Adrenal gland (tissue), 19 donors: ENCODE measurements at places on chromosomes 13 and 19.
A peak's percentile ranks its signal among the peaks of the same experiment; 100 is the strongest.

GRCh38 chr13:40137400-40137799, 481.9 kb downstream of the COG6 start:
- no peak for DNase-seq

DNA sequence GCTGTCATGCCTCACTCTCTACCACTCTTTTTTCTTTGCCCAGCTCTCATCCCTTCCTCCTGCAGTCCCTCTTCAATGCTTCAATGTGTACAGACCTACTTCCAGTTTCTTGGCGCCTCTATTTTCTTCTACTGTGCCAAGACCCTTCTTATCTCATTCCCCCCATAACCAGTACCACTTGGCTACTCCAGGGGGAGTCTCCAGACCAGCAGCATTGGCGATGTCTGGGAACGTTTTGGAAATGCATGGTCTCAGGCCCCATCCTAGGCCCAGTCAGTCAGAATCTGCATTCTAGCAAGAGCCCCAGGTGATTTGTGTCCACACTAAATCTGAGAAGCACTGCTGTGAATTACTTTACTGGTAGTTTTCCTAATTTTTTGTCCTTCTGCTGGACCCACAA, 198.2 kb downstream of the SLC7A1 start:
- no peak for DNase-seq

DNA sequence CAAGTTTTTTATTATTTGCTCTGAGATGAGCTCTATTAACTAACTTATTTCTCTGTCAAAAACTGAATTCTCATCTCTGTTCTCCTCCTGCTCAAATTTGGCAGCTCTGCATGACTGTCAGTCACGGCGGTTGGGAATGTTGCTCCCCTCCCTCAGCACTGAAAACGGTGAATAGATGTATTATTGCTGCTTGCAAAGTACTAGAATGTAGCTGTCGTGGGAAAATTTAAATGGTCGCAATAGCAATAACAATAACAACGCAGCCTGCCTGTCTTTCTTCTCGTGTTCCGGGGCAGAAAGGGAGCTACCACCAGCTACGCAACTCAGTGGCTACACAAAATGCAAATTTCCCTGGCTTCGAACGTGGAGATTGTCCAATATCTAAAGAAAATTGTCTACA, 125.6 kb upstream of the FRY start:
- DNase-seq, result no peak

- DNase-seq, result no peak
Observed at GRCh38 chr19:33444562-33445441, 71.3 kb downstream of the CEBPG start.

DNA sequence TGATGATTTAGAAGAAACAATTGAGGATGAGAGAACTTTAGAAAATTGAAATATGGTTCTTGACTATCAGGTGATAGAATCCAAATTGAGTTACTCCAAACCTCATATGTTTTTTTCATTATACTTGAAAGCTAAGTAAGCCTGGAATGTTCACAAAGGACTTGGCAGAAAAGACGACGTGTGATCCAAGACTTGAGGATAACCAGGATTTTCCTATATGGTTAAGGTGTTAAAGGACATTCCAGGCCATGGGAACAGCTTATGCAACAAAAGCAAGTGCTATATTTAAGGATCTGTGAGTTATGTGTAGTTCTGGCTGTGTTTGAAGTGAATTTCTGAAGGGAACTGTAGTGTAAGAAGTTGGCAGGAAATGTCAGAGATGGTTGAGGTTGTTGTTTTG, 52.5 kb downstream of the SLITRK1 start:
- DNase-seq, result no peak

DNA sequence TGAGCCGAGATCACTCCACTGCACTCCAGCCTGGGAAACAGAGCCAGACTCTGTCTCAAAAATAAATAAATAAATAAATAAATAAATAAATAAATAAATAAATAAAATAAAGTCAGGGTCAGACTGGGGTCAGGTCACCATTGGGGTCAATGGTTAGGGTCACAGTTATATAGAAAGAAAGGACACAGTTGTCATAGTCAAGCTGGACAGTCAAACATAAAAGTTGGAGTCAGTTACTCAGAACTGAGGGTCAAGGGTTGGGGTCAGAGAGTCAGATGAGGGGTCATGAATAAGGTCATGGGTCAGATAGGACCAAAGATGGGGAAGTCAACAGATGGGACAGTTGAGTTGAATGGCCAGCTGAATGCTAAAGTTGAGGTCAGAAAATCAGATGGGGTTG, 16.7 kb upstream of the EPOR start:
- DNase-seq, result no peak

DNA sequence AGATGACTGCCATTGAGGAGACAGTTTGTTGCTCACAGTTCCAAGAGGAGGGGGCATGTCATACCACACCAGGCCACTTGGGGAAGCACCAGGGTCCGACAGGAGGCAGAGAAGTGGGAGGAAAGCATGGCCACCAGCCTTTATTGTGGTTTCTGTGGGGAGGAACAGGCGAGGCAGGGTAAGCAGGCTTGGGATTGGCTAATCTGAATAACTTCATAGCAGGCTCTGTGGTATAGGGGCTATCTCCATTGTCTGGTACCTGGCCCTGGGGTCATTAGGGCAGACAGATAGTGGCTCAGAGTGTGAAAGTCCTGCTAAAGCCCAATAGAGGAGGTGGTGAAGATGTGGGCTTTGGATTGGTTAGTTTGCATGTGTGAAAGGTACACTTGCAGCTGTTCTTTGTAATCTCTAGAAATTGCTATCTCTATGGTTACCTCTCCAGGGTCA, 35.5 kb downstream of the CBY2 start:
- no peak for DNase-seq

DNA sequence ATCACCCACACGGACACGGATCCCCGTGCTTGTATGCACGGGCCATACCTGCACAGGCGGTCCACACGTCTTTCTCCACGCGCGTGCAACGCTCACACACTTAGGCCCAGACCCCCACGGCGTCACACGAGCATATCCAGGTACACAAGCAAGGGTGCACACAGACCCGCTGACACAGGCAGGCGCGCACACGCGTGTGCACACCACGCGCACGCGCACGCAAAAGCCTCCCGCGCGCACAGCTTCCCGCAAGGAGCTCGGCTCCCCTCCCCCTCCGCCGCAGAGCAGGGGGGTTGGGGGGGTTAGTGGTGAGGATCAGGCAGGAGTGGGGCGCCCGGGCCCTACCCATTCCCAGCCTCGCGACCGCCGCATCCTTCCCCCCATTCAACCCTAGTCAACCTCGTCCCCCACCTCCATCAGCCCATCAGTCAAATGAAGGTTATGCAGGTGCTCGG, 407 bp downstream of the RAB3A start:
- peak; percentile 78 for DNase-seq

- no peak for DNase-seq
Observed at GRCh38 chr13:41054212-41054877, 7.0 kb upstream of the WBP4 start.

- no peak for DNase-seq
Observed at GRCh38 chr19:31057476-31057875, 291.8 kb downstream of the TSHZ3 start.

DNA sequence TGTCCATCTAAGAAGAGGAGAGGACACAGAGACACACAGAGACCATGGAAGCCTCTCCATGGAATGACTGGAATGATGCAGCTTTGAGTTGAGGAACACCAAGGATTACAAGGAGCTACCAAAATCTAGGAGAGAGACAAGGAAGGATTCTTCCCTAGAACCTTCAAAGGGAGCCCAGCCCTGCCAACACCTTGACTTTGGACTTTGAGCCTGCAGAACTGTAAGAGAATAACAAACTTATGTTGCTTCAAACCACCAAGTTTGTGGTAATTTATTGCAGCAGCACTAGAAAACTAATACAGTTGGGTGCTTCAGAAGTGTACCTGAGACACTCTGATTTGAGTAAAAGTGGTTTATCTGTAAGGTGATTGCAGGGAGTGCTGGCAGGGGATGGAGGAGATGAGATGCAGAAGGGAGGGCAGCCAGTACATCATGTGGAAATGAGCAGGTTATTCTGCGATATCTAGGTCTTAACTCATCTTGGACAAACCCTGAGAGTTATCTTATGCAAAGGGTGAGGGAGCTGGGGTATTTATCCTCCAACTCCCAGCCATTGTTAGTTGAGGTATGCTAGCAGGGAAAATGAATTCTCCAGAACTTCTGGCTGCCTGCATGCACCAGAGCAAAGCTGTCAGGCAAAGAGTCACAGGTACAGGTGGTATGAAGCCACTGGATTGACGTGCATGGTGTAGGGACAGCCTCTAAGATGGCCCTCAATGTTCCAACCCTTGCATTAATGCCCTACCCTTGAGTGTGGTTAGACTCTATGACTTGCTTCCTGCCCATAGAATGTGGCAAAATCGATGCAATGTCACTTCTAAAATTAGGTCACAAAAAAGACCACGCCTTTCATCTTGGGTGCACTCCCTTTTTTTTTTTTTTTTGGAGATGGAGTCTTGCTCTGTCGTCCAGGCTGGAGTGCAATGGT, 31.3 kb upstream of the ADGRL1 start:
- DNase-seq, result no peak

GRCh38 chr19:35983177-35983576, 11.8 kb upstream of the SDHAF1 start:
- no peak for DNase-seq

DNA sequence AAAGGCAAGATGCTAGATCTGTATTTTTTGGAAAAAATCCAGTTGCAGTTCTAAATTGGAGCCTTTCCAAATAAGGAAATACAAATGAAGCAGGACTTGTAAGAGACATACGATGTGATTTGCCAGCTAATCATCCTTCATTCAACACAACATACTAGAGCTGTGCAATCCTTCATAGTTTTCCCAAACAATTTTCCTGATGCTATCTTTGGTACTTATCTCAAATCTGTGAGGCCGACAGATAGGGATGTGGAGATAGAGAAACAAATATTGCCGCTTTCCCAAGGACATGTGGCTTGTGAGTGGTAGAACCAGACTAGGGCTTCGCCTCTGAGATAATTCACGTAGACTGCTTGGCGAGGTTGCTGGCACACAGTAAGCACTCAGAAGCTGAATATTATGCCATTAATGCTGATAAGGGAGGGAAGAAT, 176.6 kb downstream of the LMO7 start:
- DNase-seq, result peak; percentile 49

GRCh38 chr13:90757127-90757680, 590.3 kb upstream of the MIR17HG start:
- no peak for DNase-seq

GRCh38 chr13:68272652-68273051, 1042.5 kb upstream of the PCDH9 start:
- DNase-seq, result no peak

DNA sequence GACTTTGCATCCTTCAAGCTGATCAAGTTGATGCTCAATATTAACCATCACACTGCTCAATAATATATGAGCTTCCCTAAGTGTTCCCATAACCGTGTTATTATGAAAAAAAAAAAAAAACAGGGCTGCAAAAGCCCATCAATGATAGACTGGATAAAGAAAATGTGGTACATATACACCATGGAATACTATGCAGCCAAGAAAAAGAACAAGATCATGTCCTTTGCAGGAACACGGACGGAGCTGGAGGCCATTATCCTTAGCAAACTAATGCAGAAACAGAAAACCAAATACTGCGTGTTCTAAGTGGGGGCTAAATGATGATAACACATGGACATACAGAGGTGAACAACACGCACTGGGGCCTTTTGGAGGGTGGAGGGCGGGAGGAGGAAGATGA, 58.3 kb downstream of the CACNA1A start:
- DNase-seq, result no peak

DNA sequence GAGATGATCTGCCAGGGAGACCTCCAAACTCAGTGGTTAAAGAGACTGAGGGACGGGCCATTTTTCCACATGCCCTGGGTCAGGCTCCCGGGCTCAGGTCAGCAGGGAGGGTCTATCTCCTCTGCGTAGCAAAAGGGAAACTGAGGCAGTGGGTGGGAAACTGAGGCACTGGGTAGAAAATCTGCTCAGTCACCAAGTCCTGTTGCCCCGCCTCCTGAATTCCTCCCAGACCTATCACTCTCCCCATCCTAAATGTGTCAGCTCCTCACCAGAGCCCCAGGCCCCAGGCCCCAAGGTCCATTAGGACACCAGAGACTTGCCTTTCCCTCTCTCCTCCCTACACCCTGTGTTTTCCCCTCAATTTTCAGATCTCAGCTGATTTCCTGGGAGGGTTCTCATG, 2.4 kb downstream of the CD320 start:
- peak; percentile 10 for DNase-seq

- peak; percentile 57 for DNase-seq
Observed at GRCh38 chr19:34232566-34233481, 21.5 kb upstream of the GARRE1 start.

GRCh38 chr13:39965309-39965708, 309.8 kb downstream of the COG6 start:
- DNase-seq, result no peak

DNA sequence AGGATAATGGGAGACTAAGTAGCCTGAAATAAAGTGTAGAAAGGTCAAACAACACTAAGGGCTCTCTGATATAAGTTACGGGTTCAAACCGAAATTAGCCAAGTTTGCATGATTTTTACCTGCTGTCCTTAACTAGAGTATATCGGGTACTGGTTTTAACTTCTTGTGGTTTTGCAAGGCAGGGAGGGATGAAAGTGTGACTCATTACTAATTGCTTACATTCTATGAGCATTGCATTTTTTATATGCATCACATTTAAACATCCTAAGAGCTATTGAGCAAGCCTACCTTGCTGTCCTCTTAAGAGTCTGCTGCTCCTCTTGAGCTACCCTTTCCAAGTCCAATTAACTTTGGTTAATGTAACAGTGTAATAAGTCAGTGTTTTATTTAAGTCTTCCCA, 415.4 kb downstream of the SLITRK5 start:
- no peak for DNase-seq

- DNase-seq, result peak; percentile 81
Observed at GRCh38 chr19:43784241-43784980, 3.6 kb upstream of the KCNN4 start.

DNA sequence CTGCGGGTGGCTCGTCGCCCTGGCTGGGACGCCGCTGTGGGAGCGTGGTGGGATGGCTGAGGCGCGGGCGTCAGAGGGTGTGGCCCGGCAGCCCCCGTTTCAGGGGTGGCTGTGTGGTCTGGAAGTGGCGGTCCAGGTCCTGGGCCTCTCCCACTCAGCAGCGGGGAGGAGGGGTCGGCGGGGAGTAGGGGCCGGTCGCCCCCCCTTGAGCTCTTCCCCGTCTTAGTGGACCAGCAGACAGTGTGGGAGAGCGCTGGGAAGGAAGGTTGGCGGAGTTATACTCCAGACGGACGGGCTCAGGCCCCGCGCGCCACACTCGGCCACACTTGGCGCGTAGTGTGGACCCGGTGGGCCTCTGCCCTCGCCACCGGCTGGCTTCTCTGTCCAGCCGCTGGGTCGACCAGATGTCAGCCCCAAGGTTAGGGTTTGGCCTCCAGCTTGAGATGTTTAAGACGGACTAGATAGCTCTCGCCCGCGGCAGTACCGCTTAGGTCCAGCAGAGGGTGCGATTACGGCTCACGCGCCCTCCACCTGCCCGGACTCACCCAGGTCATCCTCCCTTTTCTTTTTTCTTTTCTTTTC, 21.7 kb upstream of the ZNF429 start:
- DNase-seq, result peak; percentile 48
